ENCODE measurements at places on chromosomes 2 and 18. TPM values are rescaled to one million over a fixed set of nuclear protein-coding genes. Genes with fewer than 3 reads are reported as not detected.

Gene TRIM54
- polyA plus RNA-seq: 0.05 TPM

Gene TOGARAM2
- polyA plus RNA-seq: 0.42 TPM

Gene OSR1
- polyA plus RNA-seq: 14.0 TPM

Gene GPR45
- not detected for polyA plus RNA-seq

Gene TUBB8B
- polyA plus RNA-seq: not detected

Gene L3MBTL4
- 0.05 TPM for polyA plus RNA-seq

Gene CHRND
- not detected for polyA plus RNA-seq

Gene PTH2R
- polyA plus RNA-seq: not detected

Gene EPC2
- 24.7 TPM for polyA plus RNA-seq

Gene SOCS6
- 26.7 TPM for polyA plus RNA-seq

Gene POTEC
- polyA plus RNA-seq: not detected

Gene SLC19A3
- not detected for polyA plus RNA-seq

Gene GAL3ST2
- not detected for polyA plus RNA-seq

Gene NFU1
- polyA plus RNA-seq: 42.0 TPM

Gene CNGA3
- polyA plus RNA-seq: not detected

Gene STARD6
- polyA plus RNA-seq: not detected

Gene IL36B
- not detected for polyA plus RNA-seq

Gene SULT1C2
- polyA plus RNA-seq: 0.04 TPM

Gene DNPEP
- polyA plus RNA-seq: 41.5 TPM

Gene FRZB
- 2.5 TPM for polyA plus RNA-seq
